ENCODE measurements at places on chromosomes 3 and 15. TPM values are rescaled to one million over a fixed set of nuclear protein-coding genes. Genes with fewer than 3 reads are reported as not detected.

The KLHL40 gene
- not detected for total RNA-seq

The OGG1 gene
- total RNA-seq = 15.8 TPM

The LRRC31 gene
- total RNA-seq = not detected

The ATP13A4 gene
- total RNA-seq = 0.32 TPM

The TGM4 gene
- total RNA-seq = 0.04 TPM
